ENCODE measurements at places on chromosomes 1 and 21.

DNA sequence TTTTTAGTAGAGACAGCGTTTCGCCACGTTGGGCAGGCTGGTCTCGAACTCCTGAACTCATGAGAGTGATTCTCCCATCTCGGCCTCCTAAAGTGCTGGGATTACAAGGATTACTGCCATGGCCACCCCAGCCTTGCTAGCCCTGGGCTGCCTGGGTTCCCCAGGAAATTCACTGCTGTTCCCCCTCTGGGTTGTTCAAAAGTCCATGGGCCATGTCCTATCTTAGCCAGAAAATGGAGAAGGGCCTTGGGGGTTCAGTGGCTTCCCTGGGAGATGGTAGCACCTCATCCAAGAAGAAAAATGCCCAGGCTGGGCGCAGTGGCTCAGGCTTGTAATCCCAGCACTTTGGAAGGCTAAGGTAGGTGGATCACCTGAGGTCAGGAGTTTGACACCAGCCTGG is 20.9 kb downstream of the SLC26A9 start:
- no peak for DNase-seq

DNA sequence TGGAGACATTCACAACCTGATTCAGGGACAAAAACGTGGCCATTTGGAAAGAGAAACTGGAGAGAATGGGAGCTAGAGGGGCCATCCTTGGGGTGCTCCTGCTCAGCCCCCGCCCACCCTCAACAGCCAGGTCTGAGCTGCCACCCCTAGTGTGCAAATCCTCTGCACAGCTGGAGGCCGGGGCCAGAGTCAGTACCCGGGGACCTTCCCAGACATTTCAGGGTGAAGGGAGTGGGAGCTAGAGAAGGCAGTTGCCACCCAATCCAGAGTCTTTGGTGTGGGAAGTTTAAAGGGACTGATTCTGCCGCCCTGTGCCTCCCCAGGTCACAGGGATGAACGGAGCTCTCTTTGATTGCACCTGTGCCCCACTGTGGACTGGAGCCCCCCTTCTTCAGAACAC is 397.4 kb downstream of the MATN1 start:
- DNase-seq = no peak

DNA sequence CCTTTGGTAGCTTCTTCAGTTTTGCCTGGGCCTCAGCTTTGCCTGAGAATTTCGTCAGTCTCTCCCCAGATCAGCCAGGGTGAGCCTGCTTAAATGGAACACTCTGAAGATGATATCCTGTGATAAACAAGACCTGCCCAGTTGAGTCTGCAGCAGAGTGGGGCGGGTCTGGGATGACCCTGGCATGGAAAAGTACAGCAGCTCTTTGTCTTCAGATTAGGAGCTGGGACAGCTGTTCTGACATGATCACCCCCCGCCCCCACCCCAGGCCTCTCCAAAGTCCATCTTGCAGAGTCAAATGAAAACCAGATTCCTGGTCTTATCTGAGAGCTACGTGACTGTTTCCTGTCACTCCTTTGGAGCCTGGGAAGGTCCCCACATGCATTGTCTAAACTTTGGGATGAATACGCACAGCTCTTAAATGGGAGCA is 2.2 kb upstream of the TMEM51 start:
- DNase-seq = no peak

DNA sequence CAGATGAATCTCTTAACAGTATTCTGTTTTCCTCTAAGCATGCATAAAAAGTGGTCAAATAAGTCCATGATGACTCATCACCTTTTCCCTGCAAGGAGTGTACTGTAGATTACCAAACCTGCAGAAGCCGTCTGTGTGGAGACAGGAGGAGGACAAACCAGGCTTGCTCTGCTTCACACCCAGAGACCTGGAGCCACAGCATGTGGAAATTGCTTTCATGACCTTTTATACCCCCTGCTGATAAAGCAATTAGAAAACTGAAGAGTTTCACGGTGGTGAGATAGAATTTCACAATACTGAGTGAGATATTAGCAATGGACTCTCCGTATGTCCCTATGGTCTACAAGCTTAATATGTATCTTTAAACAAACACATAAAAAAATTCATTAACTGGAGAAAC is 9.4 kb downstream of the CORT start:
- DNase-seq = no peak

DNA sequence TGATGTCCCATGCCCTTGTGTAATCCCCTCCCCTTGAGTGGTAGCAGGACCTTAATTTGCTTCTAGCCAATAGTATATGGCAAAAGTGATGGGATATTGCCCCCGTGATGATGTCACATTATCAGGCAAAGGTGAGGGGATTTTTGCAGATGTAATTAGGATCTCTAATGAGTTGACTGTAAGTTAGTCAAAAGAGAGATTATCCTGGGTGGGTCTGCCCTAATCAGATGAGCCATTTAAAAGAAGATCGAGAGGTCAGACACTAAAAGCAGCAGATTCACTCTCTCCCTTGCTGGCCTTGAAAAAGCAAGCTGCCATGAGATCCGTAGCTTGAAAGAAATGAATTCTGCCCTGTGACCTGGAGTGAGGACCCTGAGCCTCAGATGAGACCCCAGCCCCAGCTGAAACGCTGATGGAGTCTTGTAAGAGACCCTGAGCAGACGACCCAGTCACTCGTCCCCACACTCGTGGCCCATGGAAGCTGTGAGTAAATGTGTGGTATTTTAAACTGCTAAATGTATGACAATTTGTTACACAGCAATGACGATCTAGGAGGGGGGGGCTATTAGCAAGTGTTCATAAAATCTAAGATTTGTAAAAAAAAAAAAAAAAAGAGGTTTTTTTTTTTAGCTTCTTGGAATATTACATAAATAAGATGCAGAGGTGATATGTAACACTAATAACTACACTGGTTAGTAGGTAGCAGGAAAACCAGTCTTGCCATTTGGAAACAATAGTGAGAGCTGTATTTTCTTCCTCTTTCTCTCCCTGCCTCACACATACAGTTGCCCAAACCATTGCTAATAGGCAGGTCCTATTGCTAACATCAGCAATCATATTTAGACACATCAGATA is 50.3 kb upstream of the TARBP1 start:
- no peak for DNase-seq

- DNase-seq = no peak
Observed at GRCh38 chr1:181413836-181414235, 69.5 kb upstream of the CACNA1E start.

- DNase-seq = no peak
Observed at GRCh38 chr1:154767315-154768240, 102.5 kb downstream of the KCNN3 start.

- no peak for DNase-seq
Observed at GRCh38 chr1:97160818-97161217, 439.2 kb downstream of the PTBP2 start.

DNA sequence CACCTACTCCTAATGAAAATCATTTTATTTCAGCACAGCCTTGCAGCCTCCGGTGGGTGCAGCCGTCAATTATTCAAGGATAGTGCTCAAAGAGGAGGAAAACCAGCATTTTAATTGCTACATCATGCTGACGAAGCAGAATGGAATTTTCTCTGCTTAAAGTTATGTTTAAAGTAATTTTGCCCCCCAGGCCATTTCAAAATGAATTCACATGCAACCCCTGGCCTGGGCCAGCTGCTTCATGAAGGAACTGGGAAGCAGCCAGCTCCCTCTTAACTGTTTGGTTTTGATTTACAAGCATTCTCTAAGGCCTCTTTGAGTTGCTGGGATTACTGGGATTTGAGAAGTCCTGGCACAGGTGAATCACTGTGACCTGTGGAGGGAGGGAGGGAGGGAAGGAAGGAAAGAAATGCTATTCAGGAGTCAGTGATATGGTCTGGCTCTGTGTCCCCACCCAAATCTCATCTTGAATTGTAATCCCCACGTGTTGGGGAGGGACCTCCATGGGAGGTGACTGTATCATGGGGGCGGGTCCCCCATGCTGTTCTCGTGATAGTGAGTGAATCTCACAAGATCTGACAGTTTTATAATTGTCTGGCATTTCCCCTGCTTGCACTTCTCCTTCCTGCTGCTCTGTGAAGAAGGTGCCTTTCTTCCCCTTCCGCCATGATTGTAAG is 66.0 kb downstream of the PGBD5 start:
- no peak for DNase-seq

GRCh38 chr1:195715652-195716051 is 892.6 kb downstream of the KCNT2 start:
- DNase-seq = no peak

GRCh38 chr1:101299710-101300109 is 62.9 kb downstream of the S1PR1 start:
- no peak for DNase-seq

GRCh38 chr1:30758785-30759380 is 1.3 kb upstream of the LAPTM5 start:
- peak; percentile 47 for DNase-seq

- no peak for DNase-seq
Observed at GRCh38 chr1:107704911-107705310, 260.1 kb downstream of the VAV3 start.

DNA sequence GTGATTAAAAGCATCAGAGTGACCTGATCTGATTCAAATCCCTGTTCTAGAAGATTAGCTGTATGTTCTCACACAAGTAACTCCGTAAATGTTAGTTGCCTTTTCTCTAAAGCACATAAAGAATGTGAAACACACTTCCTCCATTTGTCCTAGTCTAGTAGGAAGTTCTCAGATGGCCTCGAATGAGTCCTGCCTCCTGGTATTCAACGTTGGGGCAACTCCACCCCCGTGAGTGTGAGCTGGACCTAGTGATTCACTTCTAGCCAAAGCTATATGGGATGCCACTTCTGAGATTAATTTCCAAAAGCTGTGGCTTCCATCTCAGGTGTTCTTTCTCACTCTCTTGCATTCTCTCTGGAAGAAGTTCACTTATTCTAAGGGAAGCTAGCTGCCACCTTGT is 267.6 kb downstream of the GPATCH2 start:
- DNase-seq = no peak

- DNase-seq = no peak
Observed at GRCh38 chr1:182608845-182609610, 4.8 kb upstream of the RGS16 start.

- DNase-seq = no peak
Observed at GRCh38 chr1:58818075-58818474, 34.2 kb upstream of the JUN start.

DNA sequence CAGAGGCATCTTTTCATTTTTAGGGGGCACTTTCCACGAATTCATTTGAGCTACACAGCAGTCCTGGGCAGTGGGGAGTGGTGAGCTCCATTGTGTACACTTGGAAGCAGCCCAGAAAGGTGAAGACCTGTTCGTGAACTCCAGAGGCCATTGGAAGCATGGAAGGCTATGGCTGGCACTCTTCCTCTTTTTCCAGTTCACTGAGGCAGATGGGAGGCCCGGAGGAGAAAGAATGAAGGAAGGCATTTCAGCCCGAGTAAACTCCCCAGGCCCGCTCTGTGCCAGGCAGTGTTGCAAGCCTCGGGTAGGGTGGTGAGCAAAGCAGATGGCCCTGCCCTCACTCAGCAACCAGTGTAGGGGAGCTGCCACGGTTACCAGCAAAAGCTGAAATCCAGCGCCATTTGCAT is 673 bp upstream of the DHCR24 start:
- peak; percentile 35 for DNase-seq

DNA sequence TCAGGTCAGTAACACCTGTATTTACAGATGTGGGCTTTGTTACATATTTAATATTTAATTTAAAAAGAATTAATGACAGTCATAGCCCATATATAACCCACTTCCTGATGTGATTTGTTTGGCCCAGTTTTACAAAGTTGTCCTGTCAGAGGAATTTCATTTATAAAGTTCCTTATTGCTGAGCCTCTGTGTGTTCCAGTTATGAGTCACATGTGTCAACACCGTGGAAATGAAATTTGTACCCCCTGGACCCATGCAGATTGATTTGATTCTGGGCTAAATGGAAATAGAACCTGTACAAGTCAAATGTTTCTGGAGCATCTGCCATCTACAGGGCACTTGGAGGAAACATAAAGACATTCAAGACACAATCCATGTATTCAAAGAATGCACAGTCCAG is 149.2 kb downstream of the CACNA1E start:
- no peak for DNase-seq

Data from DND-41 (cell line).